NCI-H1105 (cell line): ENCODE measurements at places on chromosomes 13 and 19.

GRCh38 chr19:50330365-50331078, 1.3 kb upstream of the KCNC3 start:
- DNase-seq = peak; percentile 94

DNA sequence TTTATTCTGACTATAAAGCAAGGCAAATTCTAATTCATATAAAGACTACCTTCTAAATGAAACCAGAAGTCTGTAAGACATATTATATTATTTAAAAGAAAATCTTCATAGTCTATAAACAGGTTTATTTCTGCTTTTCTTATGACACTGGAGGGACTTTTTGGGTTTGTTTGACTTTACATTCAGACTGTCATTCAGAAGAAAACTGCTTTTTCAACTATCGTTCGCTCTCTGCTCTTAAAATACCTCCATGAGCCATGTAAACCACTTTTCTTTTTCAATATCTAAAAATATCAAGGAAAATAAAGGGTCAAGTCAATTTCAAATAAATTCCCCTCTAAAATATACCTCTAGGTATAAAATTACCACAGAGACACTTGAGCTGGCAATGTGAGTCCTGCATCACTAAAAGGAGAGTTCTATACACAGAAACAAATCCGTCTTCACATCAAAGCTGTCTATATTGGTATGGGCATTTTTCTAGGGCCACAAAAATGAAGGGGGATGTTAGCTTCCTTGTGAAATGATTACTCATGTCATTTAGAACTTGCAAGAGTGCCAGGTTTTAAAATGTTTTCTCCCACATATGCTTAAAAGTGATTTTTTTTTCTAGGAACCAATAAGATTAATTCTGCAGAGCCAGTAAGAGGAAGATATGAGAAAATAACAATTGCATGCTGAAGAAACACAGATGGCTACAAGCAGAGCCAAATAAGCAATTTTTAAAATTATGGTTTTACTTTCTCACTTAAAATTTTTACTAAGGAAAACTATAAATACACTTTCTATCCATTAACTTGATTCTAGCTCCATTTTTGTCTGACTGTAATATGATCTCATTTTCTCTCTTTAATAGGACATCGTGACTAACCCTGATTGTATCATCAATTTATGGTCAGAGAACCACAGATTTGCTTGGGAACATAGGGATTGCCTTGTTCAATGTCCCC, 181.8 kb downstream of the TBC1D4 start:
- DNase-seq = no peak

- DNase-seq = no peak
Measured at GRCh38 chr13:69793783-69794453, 313.7 kb upstream of the ATXN8OS start.

DNA sequence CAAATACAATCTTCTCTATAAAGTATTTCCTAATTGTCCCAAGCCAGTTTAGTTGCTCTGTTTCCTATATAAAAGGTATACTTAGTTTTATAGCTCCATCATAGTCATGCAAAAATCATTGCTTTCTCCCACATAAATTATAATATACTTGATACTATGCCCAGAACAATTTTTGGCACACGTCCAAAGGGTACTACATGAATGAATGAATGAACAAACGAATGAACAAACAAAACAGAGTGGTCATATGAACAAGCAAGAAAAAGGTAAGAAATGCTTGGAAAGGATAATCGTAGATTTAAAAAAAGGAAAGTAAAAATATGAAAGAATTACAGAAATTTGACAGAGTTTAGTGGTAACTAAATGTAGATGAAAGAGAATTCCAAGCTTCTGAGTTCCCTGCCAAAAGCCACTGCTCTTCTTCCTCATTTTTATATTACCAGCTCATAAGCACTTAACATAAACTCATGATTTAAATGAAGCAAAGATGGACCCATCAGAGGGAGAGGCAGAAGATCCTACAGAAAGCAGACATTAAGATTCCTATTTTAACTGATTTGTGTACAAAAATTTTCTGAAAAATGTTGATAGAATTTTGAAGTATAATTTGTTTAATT, 123.2 kb downstream of the ENOX1 start:
- DNase-seq = no peak

- DNase-seq = no peak
Measured at GRCh38 chr19:33259539-33259938, 33.9 kb upstream of the SLC7A10 start.

GRCh38 chr13:73898276-73898675, 235.9 kb downstream of the KLF12 start:
- no peak for DNase-seq

- DNase-seq = peak; percentile 3
Measured at GRCh38 chr13:50126263-50126992, 111.2 kb downstream of the KCNRG start.

GRCh38 chr19:42271861-42272534, 2.9 kb downstream of the CIC start:
- no peak for DNase-seq

- DNase-seq = no peak
Measured at GRCh38 chr19:2416321-2417097, 10.9 kb downstream of the TIMM13 start.

- no peak for DNase-seq
Measured at GRCh38 chr13:48842316-48842715, 133.4 kb upstream of the FNDC3A start.

DNA sequence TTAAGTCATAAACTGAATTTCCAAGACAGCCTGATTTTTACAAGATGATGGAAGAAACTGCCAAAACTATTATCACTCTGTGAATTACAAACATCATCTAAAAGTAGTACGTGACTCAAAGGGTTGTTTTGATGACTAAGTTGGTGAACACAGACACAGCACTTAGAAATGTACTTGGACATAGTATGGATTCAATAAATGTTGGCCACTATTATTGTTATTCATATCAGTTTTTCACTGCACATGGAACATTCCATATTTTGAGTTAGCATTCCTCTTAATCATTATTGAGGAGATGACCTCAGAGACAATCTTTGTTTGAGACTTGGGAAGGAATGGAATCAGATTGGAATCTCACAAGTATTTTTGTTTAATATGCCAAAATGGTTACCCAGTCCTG, 172.9 kb downstream of the OXGR1 start:
- DNase-seq = no peak

GRCh38 chr19:50003810-50004419, 21.3 kb downstream of the VRK3 start:
- DNase-seq = no peak

- DNase-seq = peak; percentile 74
Measured at GRCh38 chr19:14005349-14006084, 603 bp downstream of the RFX1 start.

GRCh38 chr19:18230941-18231734, 4.9 kb upstream of the PDE4C start:
- no peak for DNase-seq

GRCh38 chr13:111862836-111863815, 203.8 kb upstream of the SOX1 start:
- no peak for DNase-seq

GRCh38 chr19:15122331-15123030, 15.3 kb downstream of the SYDE1 start:
- no peak for DNase-seq
